ENCODE measurements at places on chromosomes 4 and X.
A peak's percentile ranks its signal among the peaks of the same experiment; 100 is the strongest.

DNA sequence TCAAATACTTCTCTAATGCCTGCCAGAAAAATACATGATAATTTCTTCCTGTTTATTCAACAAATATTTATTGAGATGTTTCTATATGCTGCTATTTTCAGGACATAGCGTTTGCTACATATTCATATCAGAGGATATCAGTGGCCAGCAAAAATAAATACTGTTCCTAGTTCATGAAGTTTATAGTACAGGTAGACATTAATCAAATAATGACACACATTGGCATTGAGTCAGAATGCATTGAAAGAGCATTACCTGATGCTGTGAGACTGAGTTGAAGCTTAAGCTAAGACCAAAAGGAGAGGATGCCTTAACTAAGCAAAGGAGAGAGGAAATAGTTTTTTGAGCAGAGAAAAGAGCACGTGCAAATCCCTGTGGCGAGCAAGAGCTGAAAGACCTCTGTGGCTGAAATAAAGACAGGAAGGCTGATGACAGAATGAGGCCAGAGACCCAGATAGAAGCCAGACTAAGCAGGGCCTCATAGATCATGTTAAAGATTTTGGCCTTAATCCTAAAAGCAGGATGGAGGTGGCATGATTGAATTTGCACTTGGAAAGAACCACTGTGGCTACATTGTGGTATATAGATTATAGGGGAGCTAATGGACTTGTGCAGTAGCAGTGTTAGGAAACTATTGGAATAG lies 36.2 kb downstream of the FAM241A start:
- no peak overlapping the region for H3K4me3 ChIP-seq
- DNase-seq: no peak
- H3K4me1 ChIP-seq: no peaks in the 10 kb centered on the region
- no peaks in the 10 kb centered on the region for H3K27me3 ChIP-seq
- H3K27ac ChIP-seq: no peak overlapping the region
- H3K36me3 ChIP-seq: no peaks in the 10 kb centered on the region

- H3K4me1 ChIP-seq: no peaks in the 10 kb centered on the region
- no peak for DNase-seq
- no peaks in the 10 kb centered on the region for H3K36me3 ChIP-seq
- no peaks in the 10 kb centered on the region for H3K27me3 ChIP-seq
Measured at GRCh38 chr4:154082760-154083535, 294.1 kb upstream of the SFRP2 start.

DNA sequence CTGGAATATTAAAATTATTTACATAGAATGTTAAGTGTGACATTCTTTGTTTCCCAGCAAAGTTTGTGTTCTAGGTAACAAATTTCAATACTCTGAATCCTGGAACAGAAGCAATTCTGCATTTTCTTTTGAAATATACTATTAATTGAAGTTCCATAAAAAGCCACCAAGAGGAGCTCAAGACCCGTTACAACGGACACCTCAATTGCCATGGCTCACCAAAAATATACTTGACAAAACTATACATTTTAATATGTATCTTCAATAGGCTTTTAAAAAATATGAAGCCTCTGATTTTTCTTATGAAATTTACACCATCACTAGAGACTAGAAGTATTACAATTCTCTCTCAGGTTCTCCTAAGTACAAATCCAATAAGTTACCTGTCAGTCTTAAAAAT lies 111.4 kb downstream of the NYX start:
- no peaks in the 10 kb centered on the region for H3K27me3 ChIP-seq
- H3K27ac ChIP-seq: no peak overlapping the region
- no peaks in the 10 kb centered on the region for H3K36me3 ChIP-seq
- DNase-seq: no peak

DNA sequence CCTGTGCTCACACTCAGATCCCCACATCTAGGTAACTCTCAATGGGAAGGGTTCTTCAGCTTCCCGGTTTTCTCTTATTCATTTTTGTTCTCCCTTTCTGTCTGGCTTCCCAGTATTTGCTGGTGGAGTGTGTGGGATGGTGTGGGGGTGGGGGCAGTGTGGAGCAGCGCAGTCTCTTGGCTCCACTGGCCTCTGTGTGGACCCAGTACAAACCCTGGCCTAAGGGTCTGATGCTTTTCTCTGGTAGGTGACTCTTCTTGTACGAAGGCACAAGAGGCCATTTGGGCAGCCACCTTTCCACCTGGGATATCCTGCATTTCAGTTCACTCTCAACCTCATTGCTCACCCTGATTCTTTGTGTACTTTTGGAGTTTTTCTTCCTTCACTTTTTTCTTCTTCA lies 71.3 kb downstream of the NBDY start:
- no peak for DNase-seq
- no peak overlapping the region for H3K4me3 ChIP-seq
- no peaks in the 10 kb centered on the region for H3K27me3 ChIP-seq
- no peaks in the 10 kb centered on the region for H3K4me1 ChIP-seq

DNA sequence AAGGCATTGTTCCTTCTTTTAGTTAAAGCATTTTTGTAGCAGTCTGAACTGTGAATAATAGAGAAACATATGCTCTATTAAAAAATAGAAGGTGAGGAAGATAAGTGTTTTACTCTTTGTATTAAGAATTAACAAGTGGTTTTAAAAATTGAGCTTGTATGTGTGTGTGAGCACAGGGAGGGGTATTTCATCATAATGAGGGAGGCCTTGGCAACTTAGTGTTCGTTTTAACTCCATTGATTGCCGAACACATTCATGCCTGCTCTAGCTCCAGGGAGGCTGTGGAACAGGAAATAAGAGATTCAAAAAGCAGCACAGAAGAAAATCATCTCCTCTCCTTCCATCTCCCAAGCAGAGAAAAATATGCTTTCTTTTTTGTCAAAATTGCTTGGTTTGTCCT lies 14.8 kb downstream of the SHROOM3 start:
- H3K27ac ChIP-seq: peak overlapping the region; percentile 15
- H3K27me3 ChIP-seq: no peaks in the 10 kb centered on the region
- no peak overlapping the region for H3K4me3 ChIP-seq
- peaks cover 36% of the 10 kb centered on the region for H3K4me1 ChIP-seq
- no peak for DNase-seq
- no peaks in the 10 kb centered on the region for H3K36me3 ChIP-seq

- no peaks in the 10 kb centered on the region for H3K27me3 ChIP-seq
- H3K27ac ChIP-seq: no peak overlapping the region
- no peak for DNase-seq
Measured at GRCh38 chr4:127623797-127624083, 9.0 kb upstream of the INTU start.

Data from SJSA1 (cell line).